ENCODE measurements at places on chromosomes 4 and X. TPM values are rescaled to one million over a fixed set of nuclear protein-coding genes. Genes with fewer than 3 reads are reported as not detected.

Gene RNF128
- total RNA-seq, result not detected

Gene RAB33A
- 22.8 TPM for total RNA-seq

Gene CSN1S1
- not detected for total RNA-seq

Gene NDUFB11
- total RNA-seq, result 89.5 TPM

Gene ZNF157
- total RNA-seq, result 2.6 TPM

Gene PCDH10
- total RNA-seq, result not detected

Gene PIN4
- total RNA-seq, result 4.9 TPM

Gene KLB
- total RNA-seq, result not detected

Gene GPRASP2
- 0.78 TPM for total RNA-seq

Gene PGRMC2
- total RNA-seq, result 23.6 TPM

Gene C4orf51
- not detected for total RNA-seq

Gene USP17L24
- total RNA-seq, result not detected

Gene STPG2
- total RNA-seq, result 0.19 TPM

Gene SH3D19
- total RNA-seq, result not detected

Gene CT45A1
- not detected for total RNA-seq

Gene CT45A3
- total RNA-seq, result not detected

Gene GC
- total RNA-seq, result not detected

Gene FAM200B
- 10.6 TPM for total RNA-seq

Gene LANCL3
- 0.53 TPM for total RNA-seq

Gene DCK
- total RNA-seq, result 54.2 TPM

Gene CT45A2
- total RNA-seq, result not detected

Gene EGF
- not detected for total RNA-seq

Gene PF4V1
- total RNA-seq, result not detected

Gene POLA1
- 49.4 TPM for total RNA-seq

Gene SYTL5
- not detected for total RNA-seq

Gene KLHL13
- total RNA-seq, result 0.48 TPM

Gene PIR
- total RNA-seq, result 4.7 TPM

Gene RASGEF1B
- total RNA-seq, result 10.8 TPM

Gene AR
- total RNA-seq, result not detected

Gene FGD1
- 0.27 TPM for total RNA-seq

Gene ESX1
- not detected for total RNA-seq

Gene NWD2
- total RNA-seq, result not detected

Data from activated naive CD4-positive, alpha-beta T cell treated with anti-CD3 and anti-CD28 coated beads, Interleukin-2, amount 50 U/mL, for 72 hours (primary cell).